ENCODE measurements at places on chromosomes 2 and 18.

GRCh38 chr2:221943076-221943810, 355.6 kb downstream of the PAX3 start:
- DNase-seq = peak; percentile 71

DNA sequence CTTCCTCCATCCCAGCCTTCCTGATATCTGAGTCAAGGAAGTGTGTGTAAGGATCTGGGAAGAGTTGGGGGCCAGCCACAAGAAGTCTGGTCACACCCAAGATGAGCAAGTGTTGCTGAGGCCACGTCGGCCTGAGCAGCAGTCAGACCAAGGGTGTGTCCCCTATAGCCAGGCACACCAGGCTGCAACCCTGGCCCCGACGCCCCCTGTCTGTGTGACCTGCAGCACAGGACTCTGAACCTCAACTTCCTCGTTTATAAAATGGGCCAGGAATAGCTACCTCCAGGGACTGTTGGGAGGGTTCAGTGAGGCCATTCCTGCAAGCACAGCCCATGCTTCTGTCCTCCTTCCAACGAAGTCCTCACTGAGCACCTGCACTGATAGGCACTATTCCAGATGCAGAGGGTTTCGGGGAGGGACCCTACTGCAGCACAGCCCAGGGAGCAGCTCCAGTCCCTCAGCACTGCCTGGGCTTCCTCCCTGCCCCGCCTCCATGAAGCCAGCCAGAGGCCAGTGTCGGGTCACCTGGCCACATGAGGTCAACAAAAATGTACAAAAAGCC, 13.3 kb downstream of the LIMS2 start:
- DNase-seq = peak; percentile 24

DNA sequence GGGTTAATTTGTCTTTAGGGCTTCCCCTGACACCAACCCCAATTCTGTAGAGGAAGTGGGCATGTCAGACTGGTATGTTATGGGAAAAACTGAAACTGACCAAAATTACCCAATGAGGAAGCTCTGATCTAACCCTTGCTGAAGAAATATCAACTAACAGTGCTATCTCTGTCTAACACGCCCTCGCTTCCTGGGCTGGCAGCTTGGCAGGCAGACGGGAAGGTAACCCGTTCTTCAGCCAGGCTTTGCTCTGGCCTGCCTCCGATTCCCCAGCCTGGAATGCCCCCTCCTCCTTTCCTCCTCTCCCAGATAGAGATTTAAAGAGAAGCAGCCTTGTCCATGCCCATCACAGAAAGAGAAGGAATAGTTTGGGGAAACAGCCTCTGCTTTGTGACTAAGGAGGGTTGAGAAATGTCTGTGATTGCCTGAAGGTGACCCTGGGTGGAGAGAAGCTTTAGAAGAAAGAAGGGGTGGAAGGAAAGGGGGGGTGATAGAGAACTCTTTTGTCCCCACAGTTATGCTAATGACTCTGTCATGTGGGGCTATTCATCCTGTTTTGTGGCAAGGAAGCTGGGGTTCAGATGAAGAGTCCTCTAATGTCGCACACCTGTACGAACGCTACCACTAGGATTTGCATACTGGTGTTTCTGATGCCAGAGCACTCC, 15.4 kb downstream of the HK2 start:
- no peak for DNase-seq

- DNase-seq = no peak
Measured at GRCh38 chr18:8030201-8030600, 463.1 kb downstream of the PTPRM start.

- DNase-seq = no peak
Measured at GRCh38 chr2:191150230-191150599, 579 bp downstream of the STAT4 start.

GRCh38 chr2:225806105-225806504, 406.6 kb downstream of the NYAP2 start:
- DNase-seq = peak; percentile 9

DNA sequence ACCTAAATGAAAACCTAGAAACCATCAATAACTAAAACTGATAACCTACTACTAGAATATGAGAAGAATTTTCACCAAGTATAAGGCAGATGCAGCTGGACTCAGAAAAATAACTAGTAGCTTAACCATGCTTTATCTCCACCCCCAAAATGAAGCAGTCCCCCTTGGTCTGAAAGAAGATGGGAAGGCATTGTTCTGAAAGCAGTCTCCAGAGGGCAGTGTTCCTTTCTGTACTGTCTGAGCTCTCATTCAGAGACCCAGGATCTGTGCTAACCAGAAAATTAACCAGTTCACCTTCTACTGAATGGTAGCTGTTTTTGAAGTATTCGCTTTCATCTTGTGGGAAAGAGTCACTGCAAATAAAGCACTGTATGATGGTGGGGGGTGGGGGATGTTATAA, 273.0 kb downstream of the PDE11A start:
- DNase-seq = peak; percentile 2

GRCh38 chr2:1758171-1758570, 13.9 kb upstream of the PXDN start:
- no peak for DNase-seq

GRCh38 chr2:209426432-209426831, 2.6 kb downstream of the MAP2 start:
- peak; percentile 24 for DNase-seq

DNA sequence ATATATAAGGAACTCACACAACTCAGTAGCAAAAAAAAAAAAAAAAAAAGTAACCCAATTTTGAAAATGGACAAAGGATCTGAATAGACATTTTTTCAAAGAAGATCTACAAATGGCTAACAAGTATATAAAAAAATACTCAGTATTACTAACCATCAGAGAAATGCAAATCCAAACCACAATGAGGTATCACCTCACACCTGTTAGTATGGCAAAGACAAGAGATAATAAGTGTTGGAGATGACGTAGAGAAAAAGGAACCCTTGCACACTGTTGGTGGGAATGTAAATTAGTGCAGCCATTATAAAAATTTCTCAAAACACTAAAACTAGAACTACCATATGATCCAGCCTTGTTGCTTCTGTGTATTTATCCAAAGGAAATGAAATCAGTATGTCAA, 5.8 kb upstream of the CNDP1 start:
- no peak for DNase-seq

DNA sequence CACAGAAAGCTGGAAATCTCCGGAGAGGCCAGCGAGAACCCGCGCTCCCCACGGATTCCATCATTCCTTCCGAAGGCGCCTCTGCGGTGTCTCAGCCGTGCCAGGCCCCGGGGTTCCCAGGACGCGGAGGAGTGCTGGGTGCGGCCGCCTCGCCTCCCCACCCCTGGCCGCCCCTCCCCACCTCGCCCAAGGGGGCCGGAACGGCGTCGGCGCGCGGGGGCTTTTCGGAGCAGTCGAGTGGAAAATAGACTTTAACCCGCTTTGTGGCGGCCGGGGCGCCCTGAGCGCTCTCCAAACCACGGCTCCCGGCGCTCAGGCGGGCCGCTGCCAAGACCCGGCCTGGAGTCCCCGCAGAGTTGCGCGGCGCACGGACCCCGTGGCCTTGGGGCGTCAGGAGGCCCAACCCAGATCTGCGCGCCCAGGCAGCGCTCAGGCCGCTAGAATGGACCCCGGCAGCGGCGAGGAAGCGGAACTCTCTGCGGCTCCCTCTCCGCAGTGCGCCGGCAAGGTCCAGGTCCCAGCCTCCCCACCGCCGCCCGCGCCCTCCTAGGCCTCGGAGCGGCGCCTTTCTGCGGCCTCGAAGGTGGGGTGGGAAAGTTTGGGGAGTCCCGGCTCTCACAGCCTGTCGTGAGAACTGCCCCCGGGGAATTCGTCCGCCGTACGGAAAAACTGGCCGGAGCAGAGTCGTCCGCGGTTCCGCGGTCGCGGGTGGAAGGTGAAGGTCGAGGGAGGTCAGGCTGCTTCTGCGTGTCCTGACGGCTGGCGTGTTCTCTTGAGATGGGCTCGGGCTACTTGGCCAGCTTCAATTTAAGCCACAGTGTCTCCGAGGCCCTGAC, 1.2 kb upstream of the EMX1 start:
- peak; percentile 31 for DNase-seq

DNA sequence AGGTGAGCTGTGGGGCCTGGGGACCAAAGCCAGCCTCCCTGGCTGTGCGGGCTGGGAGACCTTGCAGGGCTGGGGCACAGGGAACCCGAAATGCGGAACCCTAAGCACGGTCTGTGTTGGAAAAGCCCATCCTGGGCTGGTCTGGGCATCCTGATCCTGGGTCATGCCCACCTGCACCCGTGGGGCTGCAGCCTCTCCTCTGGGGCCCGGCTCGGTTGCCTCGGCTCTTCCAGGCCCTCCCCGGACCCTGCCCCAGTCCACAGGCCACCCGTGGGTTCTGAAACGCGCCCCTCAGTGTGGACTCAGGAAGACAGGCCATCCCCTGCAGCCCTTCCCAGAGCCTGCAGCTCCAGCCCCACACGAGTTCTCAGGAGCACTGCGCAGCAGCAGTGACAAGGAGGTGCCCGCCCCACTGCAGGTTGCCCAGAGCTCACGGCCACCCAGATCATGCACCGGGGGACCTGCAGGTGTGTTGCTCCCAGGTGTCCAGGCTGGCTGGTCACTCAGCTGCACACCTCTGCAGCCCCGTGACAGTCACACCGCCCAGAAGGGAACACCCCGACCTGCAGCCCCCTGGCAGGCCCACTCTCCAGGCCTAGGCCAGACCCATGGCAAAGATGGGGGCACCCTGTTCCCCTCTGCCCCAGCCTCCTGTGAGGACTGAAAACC, 12.2 kb upstream of the NFATC1 start:
- DNase-seq = no peak

DNA sequence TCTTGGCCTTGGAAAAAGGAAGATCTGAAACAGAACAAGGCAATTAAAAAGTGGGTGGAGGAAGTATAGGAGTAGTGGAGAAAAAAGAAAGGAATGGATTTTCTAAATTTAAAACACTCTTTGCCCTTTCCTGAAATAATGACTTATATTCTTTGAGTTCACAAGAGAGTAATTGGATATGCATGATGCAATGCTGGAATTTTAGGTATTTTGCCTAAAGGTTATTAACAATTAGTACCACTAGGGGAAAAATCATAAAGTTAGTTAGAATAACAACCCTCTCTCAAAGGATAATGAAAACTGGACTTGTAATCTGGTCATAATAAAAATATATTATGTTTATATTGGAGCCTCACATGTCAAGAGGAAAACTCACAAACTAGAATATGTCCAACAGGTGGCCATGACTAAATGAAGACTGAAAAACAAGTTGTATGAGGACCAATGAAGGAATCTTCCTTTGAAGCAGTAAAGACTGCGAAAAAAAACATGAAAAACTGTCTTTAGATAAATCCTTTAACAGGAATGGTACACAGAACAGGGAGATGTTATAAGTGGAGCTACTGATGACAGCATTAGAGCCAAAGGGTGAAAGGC, 281.8 kb downstream of the NCKAP5 start:
- DNase-seq = peak; percentile 63

DNA sequence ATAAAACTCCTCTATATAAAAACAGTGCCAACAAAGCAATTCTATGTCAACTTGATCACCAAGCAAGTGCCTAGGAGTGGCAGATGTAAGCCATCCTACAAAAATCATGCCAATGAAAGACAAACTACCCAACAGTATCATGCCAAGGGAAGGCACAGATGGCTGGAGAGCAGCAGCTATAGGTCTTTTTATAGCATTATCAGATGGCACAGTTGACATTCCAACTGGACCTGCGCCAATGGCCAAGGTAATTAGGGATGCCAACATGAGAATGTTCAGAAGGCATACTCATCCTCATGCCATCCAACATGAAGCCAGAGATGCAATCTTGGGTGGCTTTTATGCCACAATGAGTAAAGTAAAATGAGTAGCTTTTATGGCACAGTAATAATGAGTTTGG, 237.3 kb downstream of the OTX1 start:
- no peak for DNase-seq

DNA sequence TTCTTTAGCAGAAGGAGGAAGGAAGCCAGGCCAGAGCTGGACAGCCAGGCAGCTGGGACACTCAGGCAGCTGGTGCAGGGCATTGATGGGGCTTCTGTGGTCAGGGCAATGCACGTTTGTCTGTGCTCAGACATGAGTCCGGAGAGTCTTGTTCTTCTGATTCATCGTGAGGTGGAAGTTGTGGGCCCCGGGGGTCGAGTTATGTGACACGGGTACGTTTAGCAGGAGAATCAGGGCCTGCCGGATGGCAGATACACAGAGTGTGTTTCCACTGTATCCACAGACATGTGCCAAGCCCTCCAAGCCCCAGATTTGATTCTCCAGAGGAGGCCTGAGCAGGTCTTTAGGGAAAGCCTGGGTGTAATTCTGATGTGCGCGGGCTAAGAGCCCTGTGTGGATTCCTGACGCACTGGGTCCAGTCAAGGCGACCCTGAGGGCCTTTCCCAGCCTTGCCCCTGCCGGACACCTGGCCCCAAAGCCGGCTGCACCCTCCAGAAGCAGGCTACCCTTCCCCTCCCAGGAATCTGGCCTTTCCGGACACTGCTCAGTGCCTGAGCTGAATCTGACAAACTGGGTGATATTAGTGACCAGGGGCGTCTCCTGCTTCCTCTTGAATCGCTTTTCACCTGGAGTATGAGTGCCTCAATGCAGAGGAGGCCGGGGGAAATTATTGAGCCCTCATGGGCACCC, 10.1 kb downstream of the ARHGEF4 start:
- DNase-seq = no peak

GRCh38 chr2:57908736-57909161, 137.9 kb upstream of the VRK2 start:
- no peak for DNase-seq
